Activated effector memory CD4-positive, alpha-beta T cell treated with Interleukin-2 at 50 U/mL for 16 hours (primary cell): ENCODE measurements at places on chromosomes 2 and 18.

GRCh38 chr2:232438951-232439757 lies 16.8 kb upstream of the ALPI start:
- DNase-seq = peak; percentile 21

- no peak for DNase-seq
Measured at GRCh38 chr2:239576784-239577685, 176.2 kb upstream of the HDAC4 start.

DNA sequence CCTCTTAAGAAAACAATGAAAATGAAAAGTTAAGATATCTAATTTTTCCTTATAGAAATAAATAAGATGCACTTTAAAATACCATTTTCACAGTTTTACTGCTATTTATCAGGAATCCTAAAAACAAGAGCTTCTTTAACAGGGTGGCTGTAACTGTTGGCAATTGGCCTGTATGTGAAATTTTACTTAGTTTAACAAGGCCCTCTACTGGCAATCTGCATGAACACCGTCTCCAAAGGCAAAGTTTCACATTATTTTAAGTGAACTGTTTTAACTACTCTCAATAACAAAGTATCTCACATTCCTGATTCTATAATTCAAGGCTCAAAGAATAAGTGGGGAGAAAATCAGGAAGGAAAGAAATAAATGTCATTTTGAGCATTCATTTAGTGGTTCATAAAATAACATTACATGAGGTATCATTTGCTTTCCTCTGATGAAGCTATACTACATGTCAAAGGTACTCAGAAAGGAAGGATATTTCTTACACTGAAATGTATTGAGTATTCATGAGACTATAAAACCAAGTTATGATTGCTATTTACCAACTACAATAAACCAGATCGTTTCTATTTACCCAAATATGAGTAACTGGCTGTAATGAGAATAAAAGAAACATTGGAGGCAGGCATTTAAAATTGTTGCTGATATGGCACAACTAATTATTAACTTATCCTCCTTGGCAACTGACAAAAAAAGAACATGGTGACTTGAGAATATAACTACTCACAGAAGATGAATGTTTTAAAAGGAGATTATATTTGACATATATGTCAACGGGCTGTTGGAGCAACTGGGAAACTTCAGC lies 7.0 kb downstream of the NCKAP5 start:
- no peak for DNase-seq

GRCh38 chr2:169619946-169620345 lies 35.8 kb downstream of the PPIG start:
- DNase-seq = no peak

- no peak for DNase-seq
Measured at GRCh38 chr2:197879812-197880408, 75.5 kb downstream of the PLCL1 start.

GRCh38 chr2:38315707-38316333 lies 61.3 kb downstream of the ATL2 start:
- DNase-seq = no peak
